Activated T-cell treated with anti-CD3 and anti-CD28 coated beads, Interleukin-2, amount 50 U/mL, for 4 hours (primary cell): ENCODE measurements at places on chromosomes 4 and X. TPM values are rescaled to one million over a fixed set of nuclear protein-coding genes. Genes with fewer than 3 reads are reported as not detected.

DNA sequence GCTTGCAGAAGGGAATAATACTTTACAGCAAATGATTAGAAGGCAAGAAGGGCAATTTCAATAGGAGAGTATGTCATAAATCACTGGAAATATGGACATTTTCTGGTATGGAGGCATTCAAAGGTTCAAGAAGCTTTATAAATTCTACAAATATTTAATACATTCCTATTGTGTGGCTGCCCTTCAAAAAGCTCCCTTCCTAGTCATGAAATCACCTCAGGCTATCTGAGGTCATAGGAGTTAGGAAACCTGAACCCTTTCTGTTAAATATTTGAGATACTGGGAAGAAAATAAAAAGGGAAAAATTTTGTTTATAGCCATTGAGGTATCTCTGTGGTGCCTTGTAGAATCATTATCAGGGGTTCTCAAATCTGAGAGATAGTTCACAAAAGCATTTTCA, 316.8 kb upstream of the EMCN start:
- no peak for DNase-seq

The GPR34 gene
- total RNA-seq, result 0.38 TPM

The MAMLD1 gene
- total RNA-seq, result 5.8 TPM

GRCh38 chr4:1255151-1255550, 6.2 kb upstream of the CTBP1 start:
- DNase-seq, result no peak

GRCh38 chrX:110268395-110268794, 49.5 kb downstream of the AMMECR1 start:
- DNase-seq, result no peak

DNA sequence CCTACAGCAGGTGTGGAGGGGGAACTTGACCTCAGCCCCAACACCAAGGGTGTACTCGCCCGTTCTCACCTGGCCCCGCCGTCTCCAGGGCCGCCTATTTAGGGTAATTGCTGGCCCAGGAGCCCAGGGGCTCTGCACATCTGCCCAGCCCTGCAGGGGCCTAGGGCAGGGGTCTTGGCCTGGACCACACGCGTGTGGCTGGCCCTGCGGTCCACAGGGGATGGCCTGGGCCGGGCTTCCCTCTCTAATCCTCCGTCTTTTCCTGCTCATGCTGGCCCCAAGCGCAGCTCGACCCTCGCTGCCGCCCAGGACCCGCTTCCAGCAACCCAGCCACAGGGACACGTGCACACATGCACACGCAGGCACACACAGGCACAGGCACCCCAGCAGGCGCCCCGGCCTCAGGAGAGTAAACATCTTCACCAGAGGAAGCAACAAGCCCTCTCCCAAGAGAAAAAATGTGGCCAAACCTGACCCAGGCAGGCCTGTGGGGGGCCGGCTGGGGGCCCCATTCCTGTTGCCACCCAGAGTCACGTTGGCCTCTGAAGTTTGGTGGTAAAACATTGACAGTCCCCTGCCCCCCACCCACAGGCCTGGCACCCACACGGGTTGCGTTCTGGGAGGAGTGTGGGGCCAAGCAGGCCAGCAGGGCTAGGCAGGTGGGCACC, 24.6 kb upstream of the FGFR3 start:
- no peak for DNase-seq

GRCh38 chr4:16029262-16029661, 54.6 kb downstream of the PROM1 start:
- no peak for DNase-seq

DNA sequence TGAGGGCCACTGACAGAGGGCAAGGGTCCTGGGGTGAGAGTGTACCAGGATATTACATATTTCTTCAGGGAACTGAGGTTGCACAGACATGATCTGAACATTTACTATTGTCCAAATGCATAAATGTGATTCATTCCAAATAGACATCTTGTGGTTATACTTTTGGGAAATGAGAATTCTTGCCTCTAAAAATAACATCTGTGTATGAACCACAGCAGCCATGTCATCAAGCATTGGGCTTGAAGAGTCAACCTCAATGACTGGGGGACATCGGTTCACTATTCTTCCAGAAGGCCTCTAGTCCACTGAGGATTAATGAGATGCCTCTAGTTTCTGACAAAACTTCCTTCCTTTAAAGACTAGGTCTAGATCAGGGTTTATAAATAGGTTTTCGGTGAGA, 193.1 kb upstream of the GPC4 start:
- no peak for DNase-seq

The MAP3K15 gene
- not detected for total RNA-seq

The EGFL6 gene
- total RNA-seq, result 0.30 TPM

- no peak for DNase-seq
Measured at GRCh38 chr4:186813377-186814068, 89.9 kb upstream of the FAT1 start.

DNA sequence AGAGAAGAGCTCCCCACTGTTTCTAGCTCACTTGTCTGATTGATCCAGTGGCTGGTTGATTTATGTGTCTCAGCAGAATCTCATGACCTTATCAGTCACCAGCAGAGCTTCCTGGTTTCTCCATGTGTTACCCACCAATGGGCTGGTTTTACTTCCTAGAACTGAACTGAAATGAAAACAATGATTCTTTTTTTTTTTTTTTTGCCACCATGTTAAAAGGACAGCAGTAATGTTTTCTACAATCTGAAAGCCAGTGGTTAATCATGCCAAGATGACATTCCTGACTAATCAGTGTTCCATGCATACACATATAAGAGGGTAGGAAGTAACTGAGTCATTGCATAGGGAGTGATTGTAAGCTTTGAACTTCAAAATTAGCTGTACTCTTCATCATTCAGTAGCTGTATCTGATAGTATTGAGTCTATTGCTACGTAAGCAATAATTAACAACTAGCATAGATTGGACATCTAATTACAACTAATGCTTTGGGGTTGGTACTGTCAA, 67.7 kb downstream of the SLC4A4 start:
- no peak for DNase-seq

DNA sequence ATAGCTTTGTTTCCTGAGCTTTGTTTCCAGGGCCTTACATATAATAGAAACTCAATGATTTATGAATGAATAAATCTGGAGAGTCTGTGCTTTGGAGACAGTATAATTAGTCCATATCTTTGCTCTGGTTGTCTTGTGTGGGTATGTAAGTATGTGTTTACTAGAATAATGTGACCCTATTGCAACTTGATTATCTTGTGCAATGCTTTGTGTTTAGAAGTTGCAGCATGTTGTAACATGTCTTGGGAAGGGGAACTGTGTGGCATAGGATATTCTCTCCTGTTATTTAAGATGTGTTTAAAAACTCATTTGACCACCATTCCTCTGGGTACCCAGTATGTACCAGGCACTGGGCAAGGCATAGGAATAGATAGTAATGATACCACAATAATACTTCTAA, 6.1 kb downstream of the SPATA18 start:
- DNase-seq, result no peak

DNA sequence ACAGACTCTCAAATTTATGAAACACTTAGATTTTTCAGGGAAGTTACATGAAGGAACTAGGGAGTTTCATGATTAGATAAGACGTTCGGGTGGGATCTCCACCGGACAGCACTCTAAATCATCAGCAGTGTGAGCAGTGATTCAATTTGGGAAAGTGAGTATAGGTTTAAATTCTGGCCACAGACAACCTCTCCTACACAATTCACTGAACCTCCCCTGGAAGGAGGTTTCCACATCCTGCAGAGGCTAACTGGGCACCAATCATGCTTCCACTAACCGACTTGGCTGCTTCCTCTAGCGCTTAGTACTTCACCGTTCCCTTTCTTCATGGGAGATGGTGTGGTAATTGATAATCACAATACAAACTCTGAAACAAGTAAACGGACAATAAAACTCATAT, 5.6 kb downstream of the CXCL9 start:
- no peak for DNase-seq
